ENCODE measurements at places on chromosomes 12 and 14.

- no peak for DNase-seq
Observed at GRCh38 chr12:108430245-108430644, 84.8 kb upstream of the FICD start.

- DNase-seq, result no peak
Observed at GRCh38 chr12:6280053-6280469, 30.4 kb upstream of the PLEKHG6 start.

- DNase-seq, result no peak
Observed at GRCh38 chr12:64450057-64450640, 1.8 kb upstream of the TBK1 start.

DNA sequence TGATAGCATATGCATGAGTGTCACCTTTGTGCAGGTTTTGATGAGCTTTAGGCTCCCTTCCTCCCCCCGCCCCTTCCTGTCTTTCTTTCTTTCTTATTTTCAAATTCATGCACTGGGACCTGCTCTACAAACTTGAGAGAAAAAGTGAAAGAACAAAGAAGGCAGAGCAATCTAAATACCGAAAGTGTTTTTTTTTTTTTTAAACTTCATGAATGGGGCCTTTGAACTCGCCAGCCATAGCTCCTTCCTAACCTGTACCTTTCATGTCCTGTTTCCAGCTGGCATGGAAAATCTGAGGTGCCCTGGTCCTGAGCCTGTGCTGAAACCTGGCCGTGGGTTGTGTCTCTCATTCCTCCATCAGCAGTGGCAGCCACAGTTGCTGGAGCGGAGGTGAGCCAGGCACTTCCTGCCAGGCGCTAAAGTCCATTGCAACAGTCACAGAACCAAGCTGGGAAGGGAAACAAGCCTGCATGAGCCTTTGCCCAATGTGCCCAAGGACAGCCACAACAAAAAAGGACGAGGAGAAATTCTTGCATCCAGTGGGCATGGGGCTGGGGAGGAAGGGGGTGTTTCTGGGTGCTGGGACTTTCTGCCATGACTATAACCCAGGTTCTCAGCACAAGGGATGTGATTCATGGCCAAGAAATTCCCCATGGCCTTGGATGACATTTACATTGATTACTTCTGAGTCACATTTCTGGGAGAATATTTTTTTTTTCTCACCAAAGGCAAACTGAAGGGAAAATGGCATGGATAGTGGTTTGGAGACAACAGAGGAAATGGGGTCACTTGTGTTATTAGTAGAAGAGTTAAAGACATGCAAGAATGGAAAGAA, 102.7 kb downstream of the TMEM30B start:
- no peak for DNase-seq

GRCh38 chr14:69493038-69493437, 8.5 kb downstream of the PLEKHD1 start:
- no peak for DNase-seq

DNA sequence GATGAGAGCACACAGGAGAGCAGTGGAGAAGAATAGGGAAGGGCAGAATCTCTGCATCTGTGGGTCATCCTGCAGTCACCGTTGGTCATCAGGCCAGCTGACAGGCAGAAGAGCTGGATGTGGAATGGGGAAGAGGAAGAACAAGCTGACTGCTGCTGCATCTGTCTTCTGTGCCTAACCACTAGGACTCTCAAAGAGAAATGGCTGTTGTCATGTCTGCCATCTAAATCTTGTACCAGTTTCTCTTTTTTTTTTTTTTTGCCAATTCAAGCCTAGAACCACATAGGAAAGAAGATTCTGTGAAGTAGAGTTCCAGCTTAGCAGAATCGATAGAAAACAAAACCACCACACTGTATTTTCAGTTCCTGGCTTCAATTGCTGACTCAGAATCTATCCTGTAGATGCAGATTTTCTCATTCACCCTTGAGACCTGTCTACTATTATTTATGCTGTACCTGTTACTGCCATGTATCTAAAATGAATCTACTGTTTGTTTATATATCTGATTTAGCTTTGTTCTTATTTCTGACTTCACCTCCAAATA, 421.9 kb upstream of the PRICKLE1 start:
- no peak for DNase-seq

DNA sequence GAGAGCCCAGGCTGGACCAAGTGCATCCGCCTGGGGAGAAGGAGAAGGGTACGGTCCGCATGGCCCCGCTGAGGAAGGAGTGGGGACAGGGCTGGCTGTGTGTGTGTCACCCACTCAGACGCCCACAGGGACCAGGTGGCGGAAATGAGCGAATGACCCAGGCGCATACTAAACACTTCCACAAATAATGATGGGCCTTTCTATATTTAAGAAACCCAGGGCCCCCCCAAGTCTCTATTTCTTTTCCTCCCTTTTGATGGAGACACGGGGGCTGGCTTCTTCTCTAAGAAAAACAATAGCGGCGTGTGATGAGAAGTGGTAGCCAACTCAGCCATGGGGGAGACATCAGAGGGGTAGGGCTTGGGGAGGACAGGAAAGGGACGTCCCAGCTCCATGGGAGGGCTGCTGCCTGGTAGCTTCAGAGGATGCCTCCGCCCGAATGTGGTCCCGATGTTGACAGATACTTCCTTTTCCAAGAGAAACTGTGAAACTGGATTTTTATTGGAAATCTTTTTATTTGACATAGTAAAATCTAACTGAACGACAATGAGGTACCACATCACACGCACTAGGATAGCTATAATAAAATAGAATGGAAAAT, 6.3 kb upstream of the MAP1LC3B2 start:
- no peak for DNase-seq

DNA sequence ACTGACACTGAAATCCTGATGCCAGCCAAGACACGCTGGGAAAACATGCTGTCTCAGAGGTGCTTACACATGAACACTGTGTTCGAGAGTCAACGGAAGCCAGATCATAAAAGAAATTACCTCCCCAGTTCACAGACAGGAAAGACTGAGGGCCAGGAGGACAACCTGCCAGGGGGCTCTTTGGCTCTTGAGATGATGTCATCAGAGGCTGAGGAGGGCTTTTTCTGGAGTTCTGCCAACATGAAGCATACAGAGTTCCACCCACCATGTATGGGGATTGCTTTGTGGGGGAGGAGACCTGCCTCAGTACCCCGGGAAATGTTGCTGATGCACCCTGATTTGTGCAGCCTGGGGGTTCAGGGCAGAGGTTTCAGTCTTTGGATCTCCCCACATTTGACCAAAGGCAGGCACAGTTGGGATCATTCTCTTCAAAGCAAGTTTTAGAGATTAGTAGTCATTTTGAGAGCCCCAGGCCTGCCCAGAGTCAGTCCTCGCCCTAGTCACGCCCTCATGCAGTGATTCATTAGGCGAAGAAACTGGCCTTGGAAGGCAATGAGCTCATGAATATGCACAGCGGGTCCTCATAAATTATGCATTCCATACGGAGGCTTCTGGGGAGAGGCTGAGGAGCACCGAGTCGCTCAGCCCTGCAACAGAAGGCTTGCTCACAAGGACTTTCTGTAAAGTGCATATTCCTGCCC, 34.9 kb upstream of the EML1 start:
- DNase-seq, result peak; percentile 55

DNA sequence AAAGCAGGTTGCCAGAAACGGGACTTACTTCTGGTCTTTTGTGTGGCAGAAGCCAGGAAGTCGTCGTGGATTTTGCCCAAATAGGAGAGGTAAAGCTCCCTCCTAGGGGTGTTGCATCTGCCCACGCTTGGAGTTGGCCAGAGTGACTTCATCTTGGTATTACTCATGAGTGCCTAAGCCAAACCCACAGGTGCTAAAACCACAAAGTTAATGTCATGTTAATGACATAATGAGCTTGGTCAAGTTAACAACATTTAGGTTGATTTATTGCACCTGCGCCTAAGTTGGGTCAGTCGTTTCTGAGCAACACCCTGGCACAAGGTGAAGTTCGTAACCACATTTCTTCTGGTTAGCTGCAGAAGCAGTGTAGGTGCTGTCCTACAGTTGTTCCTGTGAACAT, 225.2 kb downstream of the FUT8 start:
- no peak for DNase-seq

- DNase-seq, result no peak
Observed at GRCh38 chr12:123621101-123621500, 12.4 kb downstream of the EIF2B1 start.

- no peak for DNase-seq
Observed at GRCh38 chr14:92635031-92635430, 113.4 kb downstream of the LGMN start.

DNA sequence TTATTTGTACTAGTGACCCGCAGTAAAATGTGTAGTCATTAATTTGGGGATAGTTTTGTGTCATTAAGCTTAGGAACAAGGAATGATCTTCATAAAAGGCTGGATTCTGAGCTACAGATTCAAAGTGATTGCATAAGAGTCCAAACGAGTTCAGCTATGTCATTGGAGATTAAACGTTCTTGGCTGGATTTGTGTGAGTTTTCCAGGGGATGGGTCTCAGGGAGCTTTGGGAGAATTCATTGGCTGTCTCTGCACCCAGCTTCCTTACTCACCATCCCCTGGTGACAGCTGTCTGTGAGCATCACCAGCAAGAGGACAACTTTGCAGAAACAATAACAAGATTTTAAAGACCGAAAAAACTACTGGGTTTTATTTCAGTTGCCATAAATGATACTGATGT, 130.4 kb downstream of the DAAM1 start:
- no peak for DNase-seq

DNA sequence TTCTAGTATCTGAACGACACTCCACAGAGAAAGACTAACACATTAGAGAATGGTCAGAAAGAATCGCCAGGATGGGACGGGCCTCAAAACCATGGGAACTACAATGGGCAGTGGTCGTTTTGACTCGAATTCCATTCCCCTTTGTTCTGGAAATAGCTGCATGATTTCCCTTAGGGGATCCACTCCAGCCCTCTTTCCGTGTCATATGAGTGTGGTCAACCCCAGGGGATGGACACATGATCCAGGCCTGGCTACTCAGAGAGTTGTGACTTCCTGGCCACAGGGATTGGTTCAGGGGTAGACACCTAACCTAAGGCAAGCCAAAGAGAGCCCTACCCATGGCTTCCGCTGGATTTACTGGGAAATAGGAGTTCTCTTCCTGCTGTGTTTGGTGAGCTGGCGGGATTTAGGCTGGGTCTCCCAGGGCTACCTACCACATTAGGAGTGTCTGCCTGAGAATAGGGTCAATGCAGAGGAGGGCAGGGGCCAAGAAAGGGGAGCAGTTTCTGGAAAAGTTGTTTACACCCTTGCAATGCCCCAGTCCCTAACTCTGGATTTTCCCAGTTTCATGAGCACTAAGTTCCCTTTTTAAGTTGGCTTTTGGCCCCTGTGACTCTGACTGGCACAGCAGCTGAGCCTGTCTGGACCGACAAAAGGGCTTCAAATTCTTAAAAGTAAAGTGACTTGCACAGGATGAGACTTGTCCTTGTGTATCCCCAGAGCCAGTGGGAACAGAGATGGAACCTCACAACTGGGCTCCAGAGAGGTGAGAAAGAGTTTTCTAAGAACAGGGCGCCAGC, 28.1 kb upstream of the GPATCH2L start:
- DNase-seq, result no peak

- DNase-seq, result no peak
Observed at GRCh38 chr12:63922474-63922873, 78.0 kb downstream of the SRGAP1 start.

DNA sequence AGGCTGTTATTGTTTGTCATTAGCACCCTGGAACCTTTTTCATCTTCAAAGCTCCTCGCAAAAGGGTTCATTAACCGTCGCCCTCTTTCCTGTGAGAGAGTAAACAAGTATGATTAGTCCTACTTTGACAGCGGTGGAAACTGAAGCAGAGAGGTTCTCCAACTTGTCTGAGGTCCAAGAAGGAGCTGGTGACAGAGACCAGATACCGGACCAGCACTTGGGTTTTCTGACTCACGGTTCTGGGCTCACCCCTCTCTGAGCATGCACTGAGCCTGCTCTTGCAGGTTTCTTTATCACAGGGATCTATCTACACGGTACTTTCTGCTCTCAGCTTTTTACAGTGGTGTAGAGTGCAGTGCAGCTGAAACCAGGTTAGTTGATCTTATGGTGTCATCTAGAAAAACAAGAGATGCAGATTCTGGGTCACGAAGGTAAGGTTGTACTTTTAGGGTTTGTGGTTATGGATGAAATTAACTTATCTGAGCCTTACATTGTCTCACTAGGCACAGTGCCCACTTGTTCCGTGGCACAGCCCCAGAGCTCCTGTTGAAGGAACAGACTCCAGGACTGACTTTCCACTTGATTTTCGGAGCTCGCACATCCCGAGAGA, 62.1 kb downstream of the PPP2R5C start:
- no peak for DNase-seq

DNA sequence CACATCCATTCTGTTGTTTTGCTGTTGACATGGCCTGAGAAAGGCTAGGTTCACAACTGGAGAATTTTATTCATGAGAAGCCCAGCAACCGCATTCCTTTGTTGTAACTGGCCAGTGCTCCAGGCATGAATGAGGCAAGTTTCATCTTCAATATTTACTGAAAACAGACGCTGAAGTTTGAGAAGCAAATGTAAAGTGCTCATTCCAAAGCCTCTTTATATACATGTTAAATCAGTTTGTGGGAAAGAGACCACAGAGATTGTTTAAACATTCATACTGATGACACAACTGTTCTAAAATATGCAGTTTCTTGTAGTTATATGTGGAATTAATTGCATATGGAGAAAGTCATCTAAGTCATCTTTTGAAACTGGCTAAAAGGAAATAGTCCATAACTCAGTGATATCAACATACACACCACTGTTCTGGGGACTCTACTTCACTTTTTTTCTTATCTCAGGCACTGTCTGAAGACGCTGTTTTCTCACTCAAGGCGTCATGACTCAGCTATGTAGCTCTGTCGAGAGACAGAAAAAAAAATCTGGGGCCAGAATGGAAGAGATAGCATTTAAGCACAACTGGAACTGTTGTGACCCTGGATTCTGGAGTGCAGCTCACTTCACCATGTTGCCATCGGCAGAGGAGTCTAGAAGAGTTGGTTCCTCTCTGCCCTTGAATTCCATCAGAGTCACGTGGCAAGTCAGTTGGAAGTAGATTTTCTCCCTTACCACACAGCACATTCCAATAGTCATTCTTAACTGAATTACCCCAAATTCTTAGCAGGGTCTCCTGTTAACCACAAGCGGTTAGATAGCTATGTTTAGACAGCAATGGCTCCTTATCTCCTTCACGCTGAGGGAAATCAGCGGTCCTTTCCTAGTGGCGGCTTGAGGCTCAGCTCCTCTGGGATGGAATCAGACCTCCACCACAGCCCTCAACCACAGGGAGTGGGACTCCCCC, 258.4 kb upstream of the HMGA2 start:
- no peak for DNase-seq

GRCh38 chr12:98612696-98613334, 19.3 kb downstream of the SLC25A3 start:
- no peak for DNase-seq

Measured in HAP-1 (cell line).